ENCODE measurements at places on chromosomes 16 and 17. TPM values are rescaled to one million over a fixed set of nuclear protein-coding genes. Genes with fewer than 3 reads are reported as not detected.

DNA sequence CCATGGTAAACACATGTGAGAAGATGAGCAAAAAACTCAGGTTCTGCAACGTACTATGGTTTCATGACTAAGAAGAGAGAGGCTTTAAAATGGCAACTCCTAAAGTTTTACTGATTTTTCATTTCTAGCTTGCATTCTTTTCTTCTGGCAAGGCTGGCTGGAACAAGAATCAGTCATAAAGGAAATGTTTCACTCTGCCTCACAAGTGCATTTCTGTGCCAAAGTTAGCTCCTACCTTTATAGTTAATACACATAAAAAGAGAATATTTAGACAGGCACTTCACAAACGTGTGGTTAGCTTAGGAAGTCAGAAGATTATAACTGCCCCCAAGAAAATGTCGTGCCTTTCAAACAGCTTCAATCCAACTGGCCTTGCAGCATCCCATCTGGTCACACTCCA lies 417.1 kb upstream of the CDH11 start:
- DNase-seq, result peak; percentile 38

DNA sequence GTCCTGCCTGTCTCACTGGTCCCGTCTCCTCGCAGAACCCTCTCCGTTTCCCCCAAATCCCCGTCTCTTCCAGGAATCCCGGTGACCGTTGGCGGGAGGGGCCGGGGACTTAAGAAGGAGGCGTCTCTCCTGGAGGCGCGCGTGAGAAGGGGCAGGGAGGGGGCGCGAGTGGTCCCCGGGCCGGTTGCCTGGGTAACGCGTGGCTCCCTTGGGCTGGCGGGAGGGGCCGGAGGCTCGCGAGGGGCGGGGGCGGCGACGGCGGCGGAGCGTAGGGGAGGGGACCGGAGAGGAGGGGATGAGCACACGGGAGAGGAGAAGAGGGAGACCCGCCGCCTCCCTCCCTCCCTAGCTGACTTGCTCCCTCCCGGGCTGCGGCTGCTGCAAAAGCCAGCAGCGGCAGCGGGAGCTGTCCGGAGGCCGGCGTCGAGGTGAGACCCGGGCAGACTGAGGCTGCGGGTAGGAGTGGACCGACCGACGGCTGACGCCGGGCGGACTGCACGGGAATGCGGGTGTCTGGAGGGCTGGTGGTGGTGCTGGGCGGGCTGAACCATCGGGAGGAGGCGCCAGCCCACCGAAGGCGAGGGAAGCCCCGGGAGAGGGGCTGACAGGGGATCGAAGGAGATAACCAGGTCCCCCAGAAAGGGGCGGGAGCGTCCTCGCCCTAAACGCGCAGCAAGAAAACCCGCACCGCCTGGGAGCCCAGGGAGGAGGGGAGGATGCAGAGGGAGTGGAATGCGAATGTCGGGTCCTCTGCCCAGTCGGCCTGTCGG lies at the start of gene PRRT2:
Gene PRRT2, plus strand, starts transcription at position 298 of the 770 bp plus-strand sequence. CDS start 862 bp downstream, outside the sequence.
- no peak for DNase-seq

- DNase-seq, result no peak
These were observed 55.2 kb downstream of the SPAG9 start for GRCh38 chr17:51065466-51065865.

GRCh38 chr16:78122774-78123315 lies 23.4 kb downstream of the WWOX start:
- peak; percentile 54 for DNase-seq

The MT1M gene
- total RNA-seq, result not detected

The QRICH2 gene
- 2.1 TPM for total RNA-seq

DNA sequence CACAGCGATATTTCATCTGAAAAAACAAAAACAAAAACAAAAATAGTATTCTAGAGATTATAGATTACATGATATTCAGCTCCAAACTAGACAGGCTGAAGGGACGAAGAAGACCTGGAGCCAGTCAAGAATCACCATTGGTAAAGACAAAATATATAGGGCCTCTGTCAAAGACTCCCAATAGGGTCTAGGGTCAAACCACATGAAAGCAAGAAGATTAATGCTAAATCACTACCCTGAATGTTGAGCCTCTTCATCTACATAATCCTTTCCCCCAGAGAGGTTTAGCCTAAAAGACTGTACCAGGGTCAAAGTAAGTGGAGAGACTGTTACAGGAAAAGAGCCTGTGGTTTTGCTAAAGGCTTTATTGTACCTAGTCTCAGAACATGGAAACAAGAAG lies 10.8 kb upstream of the NME1 start:
- DNase-seq, result no peak

The NUP88 gene
- total RNA-seq, result 93.2 TPM

- DNase-seq, result no peak
These were observed 16.6 kb downstream of the RMI2 start for GRCh38 chr16:11361701-11362451.

The MYH2 gene
- not detected for total RNA-seq

DNA sequence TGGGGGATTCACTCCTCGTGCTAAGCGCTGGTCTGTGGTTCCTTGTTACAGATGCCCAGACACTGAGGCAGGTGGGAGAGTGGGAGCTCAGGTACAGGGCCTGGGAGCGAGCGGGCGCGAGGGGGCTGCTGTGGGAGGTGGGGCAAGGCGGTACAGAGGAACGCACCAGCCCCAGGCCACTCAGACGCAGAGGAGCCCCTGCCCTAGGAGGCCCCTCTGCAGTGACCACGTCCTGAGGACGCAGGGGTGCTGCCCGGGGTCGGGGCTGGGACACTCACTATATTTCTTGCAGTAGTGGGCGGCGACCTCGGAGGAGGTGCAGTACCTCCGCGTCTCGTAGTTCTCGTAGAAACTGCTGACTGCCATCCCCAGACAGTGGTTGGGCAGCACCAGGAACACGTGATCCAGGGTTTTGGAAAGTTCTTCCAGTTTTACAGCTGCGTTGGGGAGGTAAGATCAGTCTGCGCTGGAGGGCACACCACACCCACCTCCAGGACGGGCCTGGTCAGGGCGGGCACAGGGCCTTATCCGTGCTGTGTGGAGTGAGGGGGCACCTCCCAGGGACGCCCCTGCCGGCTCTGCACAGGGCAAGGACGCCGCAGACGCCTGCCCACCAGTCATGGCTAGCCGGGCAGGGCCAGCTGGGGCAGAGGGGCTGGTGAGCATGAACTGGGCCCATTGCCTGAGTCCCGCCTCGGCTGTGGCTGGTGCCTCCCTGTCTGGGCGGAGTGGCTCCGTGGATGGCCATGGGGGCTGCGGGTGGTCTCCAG lies 16.3 kb upstream of the RNPS1 start:
- no peak for DNase-seq

The MARVELD3 gene
- 16.6 TPM for total RNA-seq

DNA sequence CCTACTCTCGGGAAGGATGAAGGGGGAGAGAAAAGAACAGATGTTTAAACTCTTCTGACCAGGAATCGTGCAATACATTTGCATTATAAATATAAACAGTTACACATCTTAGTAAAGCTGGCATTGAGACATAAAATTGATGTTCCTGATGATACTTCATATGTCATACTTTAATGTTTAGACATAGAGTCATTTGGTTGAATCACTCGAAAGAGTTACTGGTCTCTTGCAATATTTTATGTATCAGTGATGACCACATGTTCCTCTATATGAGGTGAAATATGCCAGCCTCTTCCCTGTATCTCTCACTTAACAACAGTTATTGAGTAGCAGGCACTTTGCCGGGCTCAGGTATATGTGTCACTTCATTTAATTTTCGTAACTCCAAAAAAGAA lies 49.7 kb upstream of the PMFBP1 start:
- DNase-seq, result no peak

GRCh38 chr17:33593991-33594390 lies 300.9 kb upstream of the ASIC2 start:
- no peak for DNase-seq

- peak; percentile 45 for DNase-seq
These were observed 20.9 kb downstream of the COIL start for GRCh38 chr17:56939869-56940484.

- DNase-seq, result no peak
These were observed 645 bp downstream of the DNAH17 start for GRCh38 chr17:78576389-78577112.

GRCh38 chr16:9425236-9425635 lies 333.8 kb downstream of the HAPSTR1 start:
- DNase-seq, result no peak

DNA sequence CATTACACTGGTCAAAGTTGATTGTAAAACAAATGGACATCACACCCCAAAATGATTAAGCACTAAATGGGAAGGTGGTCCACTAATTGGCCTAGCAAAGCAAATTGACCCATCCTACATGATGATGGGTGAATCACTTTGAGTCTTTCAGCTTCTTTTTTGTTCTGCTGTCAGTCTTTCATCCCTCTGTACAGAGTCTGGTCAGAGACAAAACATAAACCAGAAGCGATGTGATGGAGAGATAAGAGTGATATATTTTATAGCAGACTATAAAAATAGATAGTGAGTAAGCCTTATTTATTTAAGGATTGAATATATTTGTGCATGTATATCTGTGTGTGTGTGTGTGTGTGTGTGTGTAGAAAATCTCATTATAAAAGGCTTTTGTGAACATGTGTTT lies 618.4 kb upstream of the SOX9 start:
- DNase-seq, result no peak

DNA sequence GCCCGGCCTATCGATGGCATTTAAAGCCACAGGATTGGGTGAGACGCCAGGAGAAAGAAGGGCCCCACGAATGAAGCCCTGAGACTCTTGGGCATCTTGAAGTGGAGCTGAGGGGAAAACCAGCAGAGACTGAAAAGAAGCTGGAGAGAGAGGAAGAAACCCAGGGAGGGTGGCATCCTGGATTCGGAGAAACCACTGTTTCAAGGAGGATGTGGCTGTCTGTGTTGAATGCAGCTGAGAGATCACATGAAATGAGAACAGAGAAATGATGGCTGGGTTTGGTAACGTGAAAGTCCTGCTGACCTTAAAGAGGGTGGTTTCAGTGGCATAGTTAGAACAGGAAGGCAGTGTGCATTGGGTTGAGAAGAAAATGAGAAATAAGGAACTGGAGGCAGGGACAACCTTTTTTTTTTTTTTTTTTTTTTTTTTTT lies 3.8 kb downstream of the TNFSF12 start:
- no peak for DNase-seq

GRCh38 chr17:12078791-12079190 lies 58.1 kb downstream of the MAP2K4 start:
- DNase-seq, result peak; percentile 77

DNA sequence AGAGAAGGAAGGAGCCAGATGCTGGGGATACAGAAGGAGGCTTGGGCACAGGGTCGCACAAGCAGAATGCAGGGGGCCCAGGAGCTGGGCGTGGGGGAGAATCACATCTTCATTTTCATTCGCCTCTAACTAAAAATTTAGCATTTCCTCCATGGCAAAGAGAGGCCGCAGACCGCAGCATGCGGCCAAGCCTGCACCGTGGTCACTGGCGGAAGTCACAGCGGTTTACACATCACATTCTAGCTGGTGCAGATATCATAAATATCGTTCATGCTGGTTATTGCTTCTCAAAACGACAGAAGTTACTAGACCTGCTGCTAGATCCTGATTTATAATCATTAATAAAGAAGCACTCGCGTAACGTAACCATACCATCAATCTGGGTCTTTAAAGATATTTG lies 162.0 kb downstream of the NTN1 start:
- no peak for DNase-seq

The HCRT gene
- not detected for total RNA-seq

DNA sequence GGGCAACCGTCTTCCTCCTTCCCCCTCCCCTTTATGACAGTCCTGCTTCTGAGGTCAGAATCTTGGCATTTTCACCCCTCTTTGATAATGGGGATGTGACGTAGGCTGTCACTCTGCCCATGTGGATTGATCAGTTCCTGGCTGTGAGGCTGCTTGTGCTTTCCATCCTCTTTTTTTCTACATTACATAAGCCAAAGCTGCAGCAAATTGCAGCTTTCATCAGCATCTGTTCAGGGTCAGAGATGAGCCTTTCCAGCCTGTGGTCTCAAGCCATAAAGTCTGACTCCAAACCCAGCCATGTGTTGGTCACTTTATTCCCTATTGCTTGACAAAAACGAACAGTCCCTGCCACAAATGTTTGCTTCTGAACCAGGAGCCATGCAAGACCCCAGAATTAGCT lies 535.1 kb downstream of the CDH11 start:
- no peak for DNase-seq

DNA sequence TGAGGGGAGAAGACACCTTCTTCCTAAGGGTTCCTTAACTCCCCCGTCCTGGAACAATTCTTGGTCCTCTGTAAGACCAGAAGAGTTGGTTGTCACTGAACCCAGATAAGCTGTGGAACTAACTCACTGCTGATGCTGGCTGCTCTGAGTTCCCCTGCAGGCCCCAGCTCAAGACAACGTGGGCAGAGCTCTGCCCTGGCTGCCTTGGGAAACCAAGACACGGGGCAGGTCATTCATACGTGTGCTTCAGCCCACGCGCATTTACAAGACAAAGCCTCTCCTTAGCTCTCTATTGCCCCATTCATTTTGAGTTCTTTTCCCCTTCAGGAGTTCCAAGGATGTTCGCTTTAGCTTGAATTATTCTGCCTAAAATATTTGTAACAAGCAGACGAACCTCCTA lies 3.4 kb upstream of the NAT9 start:
- DNase-seq, result no peak

The C16orf96 gene
- not detected for total RNA-seq

DNA sequence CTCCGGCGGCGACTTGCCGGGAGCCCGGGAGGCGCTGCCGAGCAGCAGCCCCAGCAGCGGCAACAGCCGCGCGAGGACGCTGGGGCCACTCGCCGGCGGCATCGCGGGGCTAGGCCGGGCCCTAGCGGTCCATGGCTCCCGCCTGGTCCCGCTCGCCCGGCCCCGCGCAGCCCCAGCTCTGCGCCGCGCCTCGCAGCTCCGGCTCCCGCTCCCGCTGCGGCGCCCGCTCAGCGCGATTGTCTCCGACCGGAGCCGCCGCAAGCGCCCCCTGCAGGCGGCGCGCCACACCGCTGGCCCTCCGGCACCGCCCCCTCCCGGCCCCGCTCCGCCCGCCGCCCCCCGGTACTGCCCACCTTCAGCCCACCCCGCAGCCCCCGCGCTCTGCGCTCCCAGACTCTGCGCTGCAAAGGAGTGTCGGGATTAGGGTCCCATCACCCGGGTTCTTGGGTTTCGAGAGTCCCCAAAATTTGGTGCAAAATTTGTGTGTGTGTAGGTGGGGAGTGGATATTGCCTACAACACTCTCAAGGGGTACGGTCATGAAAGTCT lies at the start of gene FAM171A2:
Gene FAM171A2, minus strand, starts transcription at position 241 of the 547 bp plus-strand sequence. Its CDS starts 139 bp downstream, at position 102.
- DNase-seq, result no peak

- DNase-seq, result no peak
These were observed 18.6 kb upstream of the ENDOV start for GRCh38 chr17:80396157-80397033.
